Bronchial epithelial cell (primary cell): ENCODE measurements at places on chromosomes 16 and 17. TPM values are rescaled to one million over a fixed set of nuclear protein-coding genes. Genes with fewer than 3 reads are reported as not detected.

Gene CRYM
- total RNA-seq, result 0.79 and 1.2 TPM in 2 replicates

Gene C16orf92
- total RNA-seq, result not detected in 2 replicates

Gene SLC5A11
- not detected in 2 replicates for total RNA-seq

Gene C17orf50
- total RNA-seq, result not detected in 2 replicates

Gene MPV17L
- 0.13 and 0.53 TPM in 2 replicates for total RNA-seq

Gene TAOK1
- total RNA-seq, result 32.1 and 42.2 TPM in 2 replicates

Gene ACSM2B
- not detected in 2 replicates for total RNA-seq

Gene CCL1
- not detected in 2 replicates for total RNA-seq

Gene SKAP1
- total RNA-seq, result not detected in 2 replicates

Gene KRT13
- total RNA-seq, result 112 and 242 TPM in 2 replicates

Gene KRTAP2-2
- not detected in 2 replicates for total RNA-seq

Gene NDEL1
- total RNA-seq, result 47.1 and 52.6 TPM in 2 replicates

Gene HOXB1
- under 0.01 TPM in 1 of 2 replicates, not detected in the other for total RNA-seq

Gene CCL16
- not detected in 2 replicates for total RNA-seq

Gene GGT6
- 6.6 and 24.1 TPM in 2 replicates for total RNA-seq
